Germinal center (tissue), 1 donor: ENCODE measurements at places on chromosomes 2 and 18.

- DNase-seq: no peak
These were observed 140.3 kb downstream of the TCF4 start for GRCh38 chr18:55447672-55448018.

DNA sequence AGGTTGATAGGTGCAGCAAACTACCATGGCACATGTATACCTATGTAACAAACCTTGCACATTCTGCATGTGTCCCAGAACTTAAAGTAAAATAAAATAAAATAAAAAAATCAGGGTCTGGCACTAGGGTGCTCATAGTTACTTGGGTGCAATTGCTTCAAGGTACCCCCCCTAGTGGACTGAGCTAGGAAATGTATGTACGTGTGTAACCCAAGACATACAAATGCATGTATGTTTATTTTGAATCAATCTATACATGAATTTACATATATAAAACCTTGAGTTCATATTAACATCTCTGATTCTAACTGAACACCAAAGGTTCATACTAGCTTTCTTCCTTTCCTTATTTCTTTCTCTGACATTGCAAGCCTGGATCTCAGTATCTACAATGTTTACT lies 51.5 kb downstream of the USP37 start:
- DNase-seq: peak; percentile 44

- no peak for DNase-seq
These were observed 186.1 kb downstream of the INHBB start for GRCh38 chr2:120531863-120532600.

GRCh38 chr2:50492477-50492851 lies 539.5 kb downstream of the NRXN1 start:
- peak; percentile 57 for DNase-seq

- DNase-seq: no peak
These were observed 481 bp downstream of the TMEM177 start for GRCh38 chr2:119679526-119679837.

GRCh38 chr18:52131845-52132244 lies 208.2 kb upstream of the DCC start:
- no peak for DNase-seq

GRCh38 chr2:75632091-75632701 lies 14.4 kb upstream of the MRPL19 start:
- no peak for DNase-seq

DNA sequence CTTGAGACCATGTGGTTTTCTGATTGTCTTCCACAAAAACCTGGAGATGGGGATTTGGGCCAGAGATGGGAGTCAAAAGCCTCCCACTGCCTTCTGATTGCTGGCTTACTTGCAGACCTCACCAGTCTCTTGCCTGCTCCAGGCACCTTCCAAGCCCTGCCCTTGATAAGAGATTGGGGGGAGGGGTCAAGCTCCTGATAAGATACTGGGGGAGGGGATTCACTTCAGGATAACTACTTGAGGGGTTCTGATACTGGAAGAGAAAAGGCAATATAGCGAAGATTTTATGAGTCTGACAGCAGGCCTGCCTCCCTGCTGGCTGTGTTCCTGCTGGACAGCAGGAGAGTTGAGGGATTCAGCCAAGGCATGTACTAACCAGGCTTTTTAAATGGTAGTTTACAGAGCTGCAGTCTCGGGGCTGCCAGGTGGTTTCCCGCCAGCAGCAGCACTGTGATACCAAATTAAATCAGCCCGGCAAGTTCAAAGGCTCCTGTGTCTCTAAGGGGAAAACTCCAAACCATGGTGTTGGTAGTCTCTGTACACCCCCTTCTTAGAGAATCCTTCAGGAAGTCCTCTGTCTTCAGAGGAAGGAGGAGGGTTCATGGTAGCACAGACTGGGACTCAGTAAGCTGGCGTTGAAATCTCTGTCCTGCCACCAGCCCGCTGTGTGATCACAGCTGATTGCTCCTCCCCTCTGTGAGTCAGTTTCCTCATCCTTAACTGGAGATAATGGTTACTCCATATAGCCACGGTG lies 58.3 kb downstream of the FBXO36 start:
- DNase-seq: no peak

- peak; percentile 50 for DNase-seq
These were observed 64.4 kb downstream of the KLHL29 start for GRCh38 chr2:23449413-23449812.

DNA sequence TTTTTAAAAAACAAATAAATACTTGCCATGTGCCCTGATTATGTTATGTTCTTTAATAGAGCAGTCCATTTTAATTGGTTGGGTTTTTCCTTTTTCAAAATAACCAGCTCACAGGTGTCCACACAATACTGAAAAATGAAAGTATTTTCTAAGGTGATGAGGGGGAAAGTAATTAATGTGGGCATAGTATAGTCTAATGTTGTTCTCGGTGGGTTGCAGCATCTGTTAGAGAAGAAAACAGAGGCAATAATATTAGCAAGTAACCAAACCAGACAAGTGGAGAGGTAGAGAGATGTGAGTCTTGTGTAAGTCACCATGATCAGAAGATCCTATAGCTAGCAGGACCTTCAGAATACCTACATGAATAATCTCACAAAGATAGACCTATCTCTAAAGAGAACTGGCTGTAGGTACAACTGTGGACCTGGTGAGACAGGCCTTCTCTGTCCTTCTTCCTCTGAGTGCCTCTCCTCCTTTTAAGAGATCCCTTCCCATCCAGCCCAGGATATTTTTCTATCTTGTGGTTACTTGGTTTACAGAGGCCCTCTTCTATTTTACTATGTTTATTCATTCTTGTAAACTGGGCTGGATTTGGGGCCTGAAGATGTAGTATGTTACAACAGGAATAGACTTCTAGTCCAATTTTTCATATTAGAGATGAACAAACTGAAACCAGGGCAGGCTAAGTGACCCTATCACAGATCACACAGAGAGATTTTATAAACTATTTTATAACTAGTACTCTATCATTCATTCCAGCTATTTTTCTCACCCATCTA lies 67.1 kb upstream of the MSTN start:
- no peak for DNase-seq

DNA sequence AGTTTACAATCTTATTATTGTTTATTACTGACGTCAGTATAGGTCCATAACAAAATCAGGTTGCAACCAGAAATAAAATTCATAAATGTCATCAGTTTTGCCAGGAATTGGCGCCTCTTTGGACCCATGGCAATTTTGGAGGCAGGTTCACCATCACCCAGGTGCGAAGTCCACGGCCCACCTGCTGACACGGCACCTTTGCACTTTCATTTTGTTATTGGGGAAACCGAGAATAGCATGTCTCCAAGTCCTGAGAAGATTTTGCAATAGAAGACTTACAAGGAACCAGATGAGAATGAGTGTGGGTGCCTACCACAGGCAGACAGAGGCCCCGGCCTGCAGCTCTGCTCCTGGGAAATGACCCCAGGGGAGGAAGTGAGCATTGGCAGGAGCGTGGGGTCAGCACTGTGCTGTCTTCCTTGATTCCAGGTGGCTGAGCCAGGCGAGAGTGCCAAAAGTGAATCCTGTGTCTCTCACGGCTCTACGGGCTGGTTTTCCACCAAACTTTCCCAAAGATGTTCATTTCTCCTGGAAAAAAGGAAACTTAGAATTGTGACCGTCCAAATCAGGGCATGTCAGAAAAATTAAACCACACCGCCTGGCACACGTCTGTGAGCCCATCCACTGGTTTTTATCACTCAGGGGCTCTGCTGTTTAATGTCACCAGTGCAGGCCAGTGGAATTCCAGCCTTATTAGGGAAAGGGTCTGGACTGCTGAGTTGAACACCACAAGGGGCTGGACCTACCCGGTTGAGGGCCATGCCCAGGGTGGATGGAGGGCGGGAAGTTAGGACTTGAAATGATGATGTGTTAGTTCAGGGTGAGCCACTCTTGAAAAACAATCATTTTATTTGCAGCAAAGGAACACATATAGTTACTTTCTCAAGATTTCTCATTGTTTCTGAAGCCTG lies 96.5 kb downstream of the PTGR3 start:
- DNase-seq: no peak

DNA sequence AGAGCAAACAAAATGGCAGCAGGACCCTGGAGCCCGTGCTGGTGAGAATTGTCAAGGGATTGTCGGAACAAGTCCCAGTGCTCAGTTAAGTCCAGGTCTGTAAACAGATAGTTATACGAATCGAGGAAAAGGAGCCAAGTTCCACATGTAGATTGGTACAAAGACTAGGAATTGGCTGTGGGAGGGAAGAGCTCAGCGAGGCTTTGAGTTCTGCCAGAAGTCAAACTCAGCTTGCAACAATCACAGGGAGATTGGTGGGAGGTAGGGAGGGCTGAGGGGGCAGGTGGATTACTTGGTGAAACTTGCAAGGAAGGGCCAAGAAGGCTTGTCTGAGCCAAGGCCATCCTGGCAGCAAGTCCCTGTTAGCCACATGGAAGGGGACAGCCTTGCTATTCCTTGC lies 217.8 kb upstream of the ARL4C start:
- DNase-seq: no peak

GRCh38 chr18:79558196-79558932 lies 121.2 kb upstream of the CTDP1 start:
- DNase-seq: no peak

DNA sequence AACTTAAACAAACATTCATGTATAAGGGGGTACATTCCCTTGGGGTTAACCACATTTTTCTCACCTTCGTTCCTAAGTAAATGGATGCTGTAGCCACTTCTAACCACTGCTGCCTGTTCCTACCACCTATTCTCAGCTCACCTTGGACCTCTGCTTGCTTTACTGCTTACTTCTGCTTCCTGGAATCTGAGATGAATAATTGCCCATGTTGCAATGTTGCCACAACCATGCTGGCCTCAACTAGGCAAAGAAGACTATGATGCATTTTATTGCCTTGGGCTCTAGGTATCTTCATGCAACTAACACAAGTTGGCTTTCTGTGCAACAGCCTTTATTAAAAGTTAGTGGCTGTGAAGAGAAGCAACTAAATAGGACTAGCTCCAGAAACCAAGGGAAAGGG lies 106.3 kb upstream of the TCF4 start:
- no peak for DNase-seq

DNA sequence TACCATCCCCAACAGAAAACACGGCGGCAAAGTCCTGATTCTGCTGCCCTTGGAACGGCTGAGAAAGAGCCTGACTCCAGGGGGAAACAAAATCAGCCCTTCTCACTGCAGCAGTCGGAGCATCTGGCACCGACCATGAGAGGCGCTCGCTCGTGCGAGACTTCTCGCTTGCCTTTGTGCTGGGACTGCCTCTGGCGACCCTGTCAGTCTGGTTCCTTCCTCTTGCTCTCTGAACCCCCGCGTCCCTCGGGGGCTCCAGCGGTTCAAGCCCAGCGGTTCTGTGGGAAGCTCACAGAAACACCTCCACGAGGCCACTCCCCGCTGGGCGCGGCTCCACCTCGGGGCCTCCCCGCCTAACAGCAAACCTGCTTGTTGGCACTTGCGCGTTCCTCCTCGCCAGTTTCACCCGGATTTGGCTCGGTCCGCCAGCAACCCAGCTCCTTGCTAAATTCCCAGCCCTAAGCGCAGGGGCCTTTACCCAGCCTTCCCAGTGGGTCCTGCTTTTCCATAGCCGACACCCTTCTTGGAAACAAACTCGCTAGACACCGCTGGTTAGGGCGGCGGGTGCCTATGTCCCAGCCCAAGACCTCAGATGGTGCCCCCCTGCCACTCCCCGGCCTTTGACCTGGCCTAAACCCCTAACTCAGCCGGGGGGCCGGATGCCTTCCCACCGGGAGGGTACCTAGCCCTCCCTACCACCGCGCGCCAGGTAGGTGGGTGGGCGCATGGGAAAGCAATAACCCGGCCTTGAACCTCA lies 2.2 kb downstream of the RND3 start:
- peak; percentile 5 for DNase-seq

DNA sequence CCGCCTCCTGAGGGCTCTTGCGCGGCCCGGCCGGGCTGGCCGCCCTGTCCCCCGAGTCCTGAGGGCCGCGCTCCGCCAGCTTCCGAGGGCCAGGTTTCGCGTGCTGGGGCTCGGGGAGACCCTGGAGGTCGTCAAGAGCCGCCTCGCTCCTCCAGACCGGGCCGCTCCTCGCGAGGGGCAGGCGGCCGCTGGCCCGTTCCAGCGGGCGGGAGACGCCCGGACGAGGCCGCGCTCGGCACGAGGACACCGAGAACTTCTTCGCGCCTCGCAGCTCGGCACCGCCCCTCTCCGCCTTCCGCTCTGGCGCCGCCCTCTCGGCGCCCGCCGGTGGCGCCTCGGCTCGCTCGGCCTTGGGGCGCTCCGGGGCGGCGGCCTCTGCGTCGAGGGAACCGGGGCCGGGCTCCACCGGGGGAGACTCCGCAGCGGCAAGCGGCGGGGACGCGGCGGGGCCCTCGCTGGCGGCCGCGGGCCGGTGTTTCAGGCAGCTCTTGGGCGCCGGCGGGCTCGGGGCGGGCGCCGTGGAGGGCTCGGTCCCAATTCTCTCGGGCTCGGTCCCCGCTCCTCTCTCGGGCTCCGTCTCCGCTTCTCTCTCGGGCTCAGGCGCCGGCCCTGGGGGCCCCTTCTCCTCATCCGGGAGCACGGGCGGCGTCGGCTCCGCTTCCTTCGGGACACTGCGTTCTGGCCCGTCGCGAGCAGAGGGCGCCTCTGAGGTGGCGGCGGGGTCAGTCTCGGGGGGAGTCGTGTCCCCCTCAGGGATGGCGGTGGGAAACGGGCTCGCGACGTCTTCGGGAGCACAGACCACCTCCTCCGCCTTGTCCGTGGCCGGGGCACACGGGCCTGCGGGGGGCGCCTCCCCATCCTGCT lies 91.6 kb upstream of the MGAT4A start:
- peak; percentile 66 for DNase-seq

DNA sequence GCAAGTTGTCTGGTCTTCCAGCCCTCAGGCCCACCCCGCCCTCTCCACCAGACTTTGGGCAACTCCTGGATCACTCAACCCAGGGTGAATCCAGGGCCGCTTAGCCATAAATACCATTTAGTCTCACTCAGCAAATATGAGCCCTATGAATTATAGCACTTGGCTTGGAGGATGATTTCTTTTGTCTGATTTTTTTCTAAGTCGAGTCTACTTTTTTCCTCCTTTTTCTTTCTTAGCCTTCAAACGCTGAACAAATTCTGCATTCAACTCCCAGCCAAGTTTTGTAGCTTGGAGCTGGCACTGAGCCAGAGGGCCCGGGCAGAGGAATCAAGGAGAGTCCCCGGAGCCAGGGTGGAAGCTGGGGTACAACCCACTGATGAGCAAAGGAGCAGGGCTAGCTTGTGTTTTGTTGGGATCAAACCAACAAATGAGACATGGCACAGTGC lies 48.7 kb downstream of the SERTAD2 start:
- DNase-seq: no peak

DNA sequence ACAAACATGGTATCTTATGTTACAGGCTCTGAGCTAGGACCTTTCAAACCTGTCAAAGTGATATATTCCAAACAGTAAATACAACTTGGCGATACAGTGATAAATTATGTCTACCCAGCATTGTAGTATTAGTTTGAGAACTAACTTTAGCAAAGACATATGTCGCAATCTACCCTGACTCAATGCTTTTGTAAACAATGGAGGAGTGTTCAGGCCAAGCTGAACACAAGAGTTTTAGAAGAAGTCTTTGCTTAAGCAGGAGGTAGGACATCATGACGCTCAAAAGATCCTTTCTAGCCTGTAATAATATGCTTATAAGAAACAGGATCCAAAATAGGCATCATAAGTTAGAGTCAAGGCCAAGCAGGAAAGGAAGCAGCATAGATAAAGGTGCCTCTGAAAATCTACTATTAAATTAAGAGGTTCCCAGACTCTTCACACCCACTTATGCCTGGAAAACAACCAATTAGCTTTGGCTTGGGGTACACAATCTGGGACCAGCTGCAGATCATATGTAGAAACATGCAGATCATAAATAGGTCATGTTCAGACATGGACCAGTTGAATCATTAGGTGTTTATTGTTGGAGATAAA lies 132.5 kb downstream of the CSRNP3 start:
- no peak for DNase-seq
